ENCODE measurements at places on chromosomes 5 and 9.

DNA sequence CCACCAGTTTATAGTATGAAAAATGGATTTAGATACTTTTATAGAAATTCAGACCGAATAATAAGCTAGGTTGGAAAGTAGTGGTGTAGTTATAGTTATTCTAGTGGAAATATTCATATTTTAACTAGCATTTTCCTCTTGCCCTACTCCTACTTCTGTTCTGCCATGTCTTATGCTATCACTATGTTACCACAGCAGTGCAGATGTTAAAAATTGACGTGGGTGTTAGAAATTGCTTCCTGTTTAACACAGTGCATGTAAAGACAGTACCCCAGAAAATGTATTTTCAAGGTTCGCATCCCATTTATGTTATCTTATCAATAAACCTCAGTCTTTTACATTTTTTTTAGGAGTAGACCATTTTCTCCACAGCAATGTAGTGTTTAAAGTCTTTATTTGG, 774.2 kb upstream of the CDH10 start:
- DNase-seq, result no peak

GRCh38 chr5:90191352-90192045, 218.1 kb downstream of the CETN3 start:
- no peak for DNase-seq

DNA sequence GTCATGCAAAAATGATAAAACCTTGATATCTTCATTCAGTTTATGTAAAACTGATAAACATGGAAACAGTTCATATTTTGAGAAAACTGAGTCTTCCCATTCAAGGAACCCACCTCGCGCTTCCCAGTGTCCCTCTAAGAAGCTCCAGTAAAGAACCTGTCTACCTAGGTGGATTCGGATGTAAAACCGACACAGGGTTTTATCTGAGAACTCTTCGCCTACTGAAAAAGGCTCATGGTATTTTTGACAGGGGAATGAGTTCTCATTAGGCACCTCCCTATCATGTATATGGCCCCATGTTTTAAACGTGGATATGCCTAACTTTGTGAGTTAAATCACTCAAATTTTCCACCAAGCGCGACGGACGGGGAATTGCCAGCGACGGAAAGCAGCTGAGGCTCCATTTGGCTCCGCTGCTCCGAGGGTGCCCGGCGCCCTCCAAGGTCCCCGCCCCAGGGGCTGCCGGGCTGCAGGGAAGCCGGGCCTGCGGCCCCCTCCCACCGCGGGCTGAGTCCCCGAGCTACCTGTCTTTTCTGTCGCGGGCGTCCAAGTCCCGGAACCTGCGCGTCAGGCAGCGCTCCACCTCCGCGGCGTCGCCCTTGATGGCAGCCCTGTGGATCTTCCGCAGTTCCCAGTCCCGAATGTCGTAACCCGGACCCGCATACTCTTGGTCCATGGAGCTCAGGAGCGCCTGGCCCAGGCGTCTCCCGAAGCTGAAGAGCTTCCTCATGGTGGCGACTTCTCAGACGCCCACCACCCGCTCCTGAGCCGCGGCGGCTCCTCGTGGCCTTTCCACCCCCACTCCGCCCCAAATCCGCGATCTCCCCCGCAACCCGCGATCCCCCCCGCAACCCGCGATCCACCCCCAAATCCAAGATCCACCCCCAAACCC, 594 bp downstream of the ANKRD18A start:
- no peak for DNase-seq

DNA sequence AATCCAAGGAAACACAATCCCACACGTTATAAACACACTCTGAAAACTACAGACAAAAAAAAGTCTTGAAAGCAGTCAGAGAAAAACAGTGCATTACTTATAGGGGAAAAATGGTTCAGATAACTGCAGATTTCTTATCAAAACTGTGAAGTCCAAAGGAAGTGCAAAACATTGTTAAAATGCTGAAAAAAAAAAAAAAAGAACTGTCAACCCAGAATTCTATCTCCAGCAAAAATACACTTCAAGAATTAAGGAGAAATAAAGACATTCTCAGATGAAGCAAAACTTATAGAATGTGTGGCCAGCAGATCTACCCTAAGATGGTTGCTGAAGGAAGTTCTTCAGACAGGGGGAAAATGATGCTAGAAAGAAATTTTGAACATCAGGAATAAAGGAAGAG, 40.4 kb downstream of the ADAMTS2 start:
- no peak for DNase-seq

- no peak for DNase-seq
These were observed 28.5 kb downstream of the GLDC start for GRCh38 chr9:6616951-6617602.

DNA sequence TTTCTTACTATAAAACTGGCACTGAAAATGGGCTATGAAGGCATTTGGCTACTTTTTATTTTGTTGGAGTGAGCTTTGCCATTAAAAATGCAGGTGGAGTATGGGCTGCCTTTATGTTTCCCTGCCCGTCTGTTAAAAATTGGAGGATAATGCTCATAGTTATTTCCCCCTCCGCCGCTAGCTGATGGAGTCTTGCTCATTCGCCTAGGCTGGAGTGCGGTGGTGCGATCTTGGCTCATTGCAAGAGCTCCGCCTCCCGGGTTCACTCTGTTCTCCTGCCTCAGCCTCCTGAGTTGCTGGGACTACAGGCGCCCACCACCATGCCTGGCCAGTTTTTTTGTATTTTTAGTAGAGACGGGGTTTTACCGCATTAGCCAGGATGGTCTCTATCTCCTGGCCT, 8.6 kb downstream of the G3BP1 start:
- DNase-seq, result no peak

- no peak for DNase-seq
These were observed 24.0 kb downstream of the CSF1R start for GRCh38 chr5:150062216-150062922.

- DNase-seq, result no peak
These were observed 1136.8 kb upstream of the NUDT12 start for GRCh38 chr5:104699438-104699837.

GRCh38 chr9:123695386-123695785, 234.5 kb downstream of the DENND1A start:
- no peak for DNase-seq

GRCh38 chr9:79623799-79624721, 52.3 kb downstream of the TLE4 start:
- no peak for DNase-seq

DNA sequence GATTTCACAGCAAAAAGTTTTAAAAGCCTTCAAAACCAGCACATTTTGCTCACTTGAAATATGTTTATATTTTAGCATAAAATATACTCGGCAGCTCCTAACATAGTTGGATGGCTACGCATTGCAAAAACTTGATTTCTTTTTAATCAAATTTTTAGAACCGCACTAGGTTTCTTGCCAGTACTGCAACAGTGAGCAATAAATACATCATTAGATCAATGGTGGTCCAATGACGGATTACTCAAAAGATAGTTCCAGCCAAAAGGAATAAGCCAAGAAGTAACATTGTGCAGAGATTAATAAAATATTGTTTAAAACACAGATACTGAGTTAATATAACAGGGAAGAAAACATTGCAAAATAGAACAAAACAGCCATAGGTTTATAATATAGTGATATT, 5.5 kb downstream of the MARCHF3 start:
- no peak for DNase-seq

DNA sequence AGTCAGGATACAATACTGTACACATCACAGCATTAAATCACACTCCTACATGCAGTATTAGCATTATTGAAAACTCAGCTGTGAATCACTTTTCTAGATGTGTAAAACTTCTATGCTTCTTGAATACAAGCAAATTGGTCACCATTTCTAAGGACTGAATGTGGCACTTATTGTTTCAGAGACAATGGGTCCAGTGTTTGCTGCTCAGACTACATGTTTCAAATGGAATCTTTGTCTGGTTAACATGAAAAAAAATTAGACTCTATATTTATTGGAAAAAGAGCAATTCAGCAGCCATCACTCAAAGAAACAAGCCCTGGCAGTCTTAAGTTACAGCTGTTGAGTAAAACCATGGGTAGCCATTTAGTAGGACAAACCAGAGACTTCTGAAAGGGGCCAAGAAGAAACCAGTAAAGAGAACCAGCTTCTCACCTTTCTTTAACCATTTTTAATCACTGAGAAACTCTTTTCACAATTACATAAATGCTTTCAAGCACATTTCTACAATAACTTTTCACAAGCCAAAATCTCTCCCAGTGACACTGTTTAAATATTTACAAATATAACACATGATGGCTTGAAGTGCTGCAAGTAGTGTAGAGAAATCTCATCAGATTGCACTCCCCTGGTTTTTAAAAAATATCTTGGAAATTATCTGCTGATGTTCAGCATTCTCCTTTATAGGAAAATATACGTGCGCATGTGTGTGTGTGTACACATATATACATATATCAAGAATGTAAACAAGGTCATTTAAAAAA, 35.2 kb downstream of the OR2K2 start:
- no peak for DNase-seq
